ENCODE measurements at places on chromosomes 3 and 15.

DNA sequence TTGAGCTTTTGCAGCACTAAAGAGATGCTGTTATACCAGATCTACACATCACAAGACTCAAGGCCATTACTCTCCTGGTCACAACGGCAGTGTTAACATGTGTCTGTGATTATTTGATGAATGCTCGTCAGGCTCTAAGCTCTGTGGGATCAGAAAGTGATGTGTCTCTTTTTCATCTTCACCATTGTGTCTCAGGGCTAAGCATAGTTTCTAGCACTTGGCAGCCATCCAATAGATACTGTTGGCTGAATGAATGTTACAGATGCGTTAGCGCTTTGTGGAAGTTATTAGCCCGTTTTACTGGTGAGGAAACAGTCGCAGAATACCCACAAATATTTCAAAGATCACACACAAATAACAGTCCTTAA, 1.2 kb upstream of the FAM81A start:
- peak; percentile 24 for DNase-seq

GRCh38 chr3:106514431-106514830, 645.6 kb upstream of the CBLB start:
- DNase-seq = no peak

- DNase-seq = no peak
Observed at GRCh38 chr3:134180761-134181160, 69.9 kb downstream of the RYK start.

DNA sequence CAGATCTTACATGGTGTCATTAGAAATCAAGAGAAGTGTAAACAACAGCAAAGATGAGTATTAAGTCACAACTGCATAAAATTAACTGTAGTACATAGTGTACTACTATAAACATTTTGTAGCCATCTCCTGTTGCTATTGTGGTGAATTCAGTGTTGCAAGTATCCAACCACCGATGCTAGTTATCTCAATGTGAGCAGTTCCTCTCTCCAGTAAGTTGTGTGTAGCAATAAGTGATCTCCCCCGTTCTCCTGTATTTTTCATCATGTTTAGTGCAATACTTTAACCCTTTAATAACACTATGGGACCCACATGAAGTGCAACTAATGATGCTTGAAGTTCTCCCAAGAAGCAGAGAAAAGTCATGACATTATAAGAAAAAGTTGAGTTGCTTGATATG, 264.7 kb upstream of the KCNH8 start:
- DNase-seq = no peak

DNA sequence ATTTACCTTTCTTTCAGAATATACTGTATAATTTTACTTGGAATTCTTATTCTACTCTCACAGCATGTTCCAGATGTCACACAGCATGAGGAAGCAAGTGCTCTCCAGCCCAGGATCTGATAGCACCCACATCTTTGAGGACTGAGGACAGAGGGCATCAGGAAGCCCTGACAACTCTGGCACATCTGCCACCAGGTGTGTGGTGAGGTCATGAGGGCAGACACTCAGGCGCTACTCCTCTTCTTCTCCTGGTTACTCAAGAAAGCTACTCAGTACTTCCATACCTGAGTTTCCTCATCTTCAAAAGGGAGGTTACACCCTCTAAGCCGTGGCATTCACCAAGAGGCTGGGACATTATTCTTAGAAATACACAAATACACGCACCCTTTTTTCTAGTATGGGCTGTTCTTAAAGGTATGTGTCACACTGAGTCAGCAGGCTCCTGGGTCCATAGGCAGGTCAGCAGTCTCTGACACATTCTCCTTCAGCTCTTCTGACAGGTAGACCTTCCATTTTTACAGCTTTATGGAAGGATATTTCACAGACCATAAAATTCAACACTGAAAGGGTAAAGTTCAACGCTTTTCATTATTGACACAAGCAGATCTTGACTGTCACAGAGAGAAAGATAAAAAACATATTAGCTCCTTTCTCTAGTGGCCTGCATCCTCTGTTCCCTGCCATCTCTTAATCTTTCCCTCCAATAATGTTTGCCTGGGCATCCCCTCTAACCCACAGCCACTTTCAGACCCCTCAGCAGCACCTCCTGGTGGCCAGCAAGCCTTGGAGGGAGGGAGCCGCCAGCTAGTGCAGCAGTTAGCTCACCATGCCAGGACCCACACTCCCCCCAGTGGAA, 103.2 kb upstream of the TJP1 start:
- DNase-seq = peak; percentile 26

DNA sequence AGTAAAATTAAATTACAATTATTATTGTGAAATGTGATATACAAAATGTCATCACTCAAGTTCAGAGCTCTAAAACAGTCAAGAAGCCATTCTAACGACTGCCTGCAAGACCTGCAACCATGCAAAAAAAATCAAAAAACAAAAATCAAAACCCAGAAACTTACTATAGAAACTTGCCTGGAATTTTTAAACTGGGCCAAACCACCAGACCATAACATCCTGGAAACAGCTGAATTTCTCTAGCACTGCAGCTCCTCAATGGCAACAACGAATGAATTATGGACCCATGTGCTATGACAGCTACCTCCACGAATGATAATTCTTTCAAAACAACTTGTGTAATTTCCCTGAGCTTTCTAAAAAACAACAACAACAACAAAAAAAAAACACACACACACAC, 130.0 kb upstream of the KCNMB2 start:
- no peak for DNase-seq

GRCh38 chr3:177772908-177773557, 575.8 kb upstream of the TBL1XR1 start:
- peak; percentile 23 for DNase-seq

GRCh38 chr3:112115806-112116383, 17.2 kb downstream of the GCSAM start:
- DNase-seq = no peak
